ENCODE measurements at places on chromosomes 1 and 21.

GRCh38 chr21:44533121-44533890 lies 6.7 kb downstream of the KRTAP10-1 start:
- DNase-seq, result no peak

GRCh38 chr1:224067207-224067606 lies 46.7 kb upstream of the FBXO28 start:
- no peak for DNase-seq

- no peak for DNase-seq
Observed at GRCh38 chr1:118097622-118098348, 87.2 kb downstream of the SPAG17 start.

DNA sequence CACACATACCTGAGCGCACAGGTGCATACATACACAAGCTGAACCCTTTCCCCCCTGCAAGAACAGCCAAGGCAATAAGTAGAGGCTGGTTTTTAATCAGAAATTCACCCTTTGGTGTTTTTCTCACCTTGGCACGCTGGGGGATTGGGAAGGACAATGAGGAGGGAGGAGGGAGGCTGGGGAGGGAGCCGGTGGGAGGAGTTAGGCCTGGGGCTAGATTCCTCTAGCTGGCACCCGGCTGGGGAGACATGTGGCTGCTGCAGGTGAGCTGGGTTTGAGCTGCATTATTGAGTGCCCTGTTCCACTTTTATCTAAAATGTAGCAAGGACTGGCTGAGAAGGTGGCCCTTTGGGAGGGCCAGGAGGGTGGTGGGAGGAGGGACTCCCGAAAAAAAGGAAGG lies 97.8 kb upstream of the CSF3R start:
- DNase-seq, result no peak

GRCh38 chr1:232978815-232979214 lies 28.4 kb downstream of the NTPCR start:
- DNase-seq, result no peak

DNA sequence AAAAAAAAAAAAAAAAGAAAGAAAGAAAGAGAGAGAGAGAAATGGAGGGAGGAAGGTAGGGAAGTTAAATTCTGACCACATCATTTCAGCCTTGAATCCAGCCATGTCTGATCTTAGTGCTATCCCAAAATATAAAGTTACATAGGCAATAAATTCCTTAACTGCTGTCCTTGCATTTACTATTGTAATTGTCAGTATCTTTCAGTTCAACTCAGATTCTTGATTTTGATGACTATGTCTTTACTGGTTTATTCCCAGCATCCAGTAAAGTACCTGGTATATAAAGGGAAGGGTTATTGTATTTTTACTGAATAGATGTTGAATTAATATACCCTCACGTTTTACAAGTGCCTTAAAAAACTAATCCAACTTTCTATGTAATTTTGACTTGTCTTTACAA lies 8.9 kb upstream of the COP1 start:
- no peak for DNase-seq

- DNase-seq, result peak; percentile 79
Observed at GRCh38 chr1:940107-941014, 16.6 kb downstream of the SAMD11 start.

GRCh38 chr1:168427051-168427450 lies 116.7 kb downstream of the XCL2 start:
- DNase-seq, result no peak

DNA sequence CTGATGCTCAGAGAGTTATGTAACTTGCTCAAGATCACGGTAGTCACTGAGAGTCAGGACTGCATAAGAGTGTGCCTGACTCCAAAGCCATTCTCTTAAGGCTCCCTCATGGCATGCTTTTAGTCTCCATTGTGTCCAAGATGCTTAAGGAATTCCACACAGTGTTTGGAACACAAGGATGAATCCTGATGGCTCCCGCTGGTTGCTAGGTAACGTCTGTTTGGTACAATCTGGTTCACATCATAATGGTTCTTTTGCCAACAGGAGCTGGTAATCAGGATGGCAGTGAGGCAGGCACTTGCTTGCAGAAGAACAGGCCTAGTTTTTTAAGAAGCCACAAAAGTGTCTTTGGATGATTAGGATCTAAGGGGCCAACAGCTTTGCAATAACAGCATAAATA lies 436.5 kb upstream of the DAB1 start:
- no peak for DNase-seq

- DNase-seq, result peak; percentile 95
Observed at GRCh38 chr1:42165511-42166210, 1.1 kb upstream of the GUCA2A start.

GRCh38 chr1:150559656-150560010 lies 10.4 kb downstream of the ADAMTSL4 start:
- DNase-seq, result no peak

DNA sequence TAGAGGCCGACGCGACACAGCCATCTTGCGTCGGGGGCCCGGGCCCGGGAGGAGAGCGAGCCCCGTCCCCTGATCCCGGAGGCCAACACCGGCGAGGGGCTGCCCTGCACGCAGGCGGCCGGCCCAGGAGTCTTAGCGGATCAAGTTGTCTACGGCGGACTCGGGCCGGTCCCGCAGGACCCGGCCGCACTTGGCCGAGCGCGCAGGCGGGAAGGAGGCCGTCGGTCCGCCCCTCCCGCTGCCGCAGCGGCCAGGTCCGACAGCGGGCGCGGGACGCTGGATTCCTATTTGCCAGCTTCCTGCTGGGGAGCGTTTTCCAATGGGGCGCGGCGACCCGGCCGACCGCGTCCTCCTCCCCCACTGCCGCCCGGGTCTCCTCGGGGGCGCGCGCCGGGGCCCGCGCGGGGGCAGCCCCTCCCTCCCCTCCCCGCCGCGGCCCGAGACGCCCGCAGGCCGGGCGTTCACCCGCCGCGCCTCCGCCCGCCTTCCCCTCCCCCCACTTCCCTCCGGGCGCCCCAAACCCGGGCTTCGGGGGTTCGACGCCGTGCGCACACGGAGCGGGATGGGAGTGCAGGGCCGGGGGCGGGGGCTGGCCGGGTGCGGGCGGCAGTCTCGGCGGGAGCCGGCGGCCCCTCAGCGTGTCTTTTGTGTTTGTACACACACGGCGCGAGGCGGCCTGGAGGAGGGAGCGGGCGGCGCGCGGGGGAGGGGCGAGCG lies 517 bp upstream of the H3-3A start:
- DNase-seq, result peak; percentile 92

DNA sequence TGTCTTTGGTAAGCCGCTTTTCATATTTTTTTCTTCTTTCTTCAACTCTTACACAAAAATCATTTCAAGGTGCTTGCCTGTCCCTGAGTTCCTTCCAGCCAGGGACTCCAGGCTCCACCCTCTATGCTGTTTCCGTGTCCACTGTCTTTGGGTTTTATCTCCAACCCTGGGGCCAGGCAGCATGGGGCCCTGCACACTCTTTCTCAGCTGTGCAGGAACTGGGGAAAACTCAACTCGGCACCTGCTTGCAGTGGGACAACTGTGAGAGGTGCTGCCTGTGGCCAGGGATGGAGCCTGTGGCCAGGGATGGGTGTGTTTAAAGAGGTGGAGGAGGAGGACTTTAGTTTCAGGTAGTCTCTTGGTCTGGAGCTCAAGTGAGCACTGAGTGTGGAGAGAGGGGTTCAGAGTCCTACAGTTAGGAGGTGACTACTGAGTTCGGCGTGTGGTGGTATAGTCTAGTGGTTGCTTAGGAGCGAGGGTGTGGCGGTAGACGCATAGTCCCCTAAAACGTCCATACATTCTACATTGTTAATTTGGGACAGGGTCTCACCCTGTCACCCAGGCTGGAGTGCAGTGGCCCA lies 13.4 kb downstream of the TNFRSF8 start:
- no peak for DNase-seq

- no peak for DNase-seq
Observed at GRCh38 chr1:156487862-156488261, 12.7 kb downstream of the MEF2D start.

GRCh38 chr1:50148142-50148923 lies 39.6 kb downstream of the ELAVL4 start:
- no peak for DNase-seq

DNA sequence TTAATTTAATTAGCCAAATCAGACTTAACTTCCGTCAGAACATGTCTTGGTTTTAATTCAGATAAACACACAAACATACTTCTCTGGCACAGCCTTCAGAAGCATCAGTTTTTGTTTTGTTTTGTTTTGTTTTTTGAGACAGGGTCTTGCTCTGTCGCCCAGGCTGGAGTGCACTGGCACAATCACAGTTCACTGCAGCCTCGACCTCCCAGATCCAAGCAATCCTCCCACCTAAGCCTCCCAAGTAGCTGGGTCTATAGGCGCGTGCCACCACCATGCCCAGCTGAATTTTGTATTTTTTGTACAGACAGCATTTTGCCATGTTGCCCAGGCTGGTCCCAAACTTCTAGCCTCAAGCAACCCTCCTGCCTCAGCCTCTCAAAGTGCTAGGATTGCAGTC lies 34.7 kb downstream of the MDM4 start:
- no peak for DNase-seq

- DNase-seq, result no peak
Observed at GRCh38 chr1:30952098-30952497, 43.5 kb upstream of the SDC3 start.

- DNase-seq, result no peak
Observed at GRCh38 chr1:27038020-27038419, 25.4 kb upstream of the TENT5B start.

- no peak for DNase-seq
Observed at GRCh38 chr1:92831368-92831761, 475 bp upstream of the RPL5 start.

- DNase-seq, result no peak
Observed at GRCh38 chr1:205214756-205215155, 3.3 kb upstream of the DSTYK start.

GRCh38 chr1:204419064-204419403 lies 7.4 kb upstream of the PPP1R15B start:
- peak; percentile 23 for DNase-seq

GRCh38 chr1:168482106-168482505 lies 61.7 kb downstream of the XCL2 start:
- no peak for DNase-seq

- no peak for DNase-seq
Observed at GRCh38 chr1:183498342-183498991, 26.2 kb downstream of the SMG7 start.

GRCh38 chr1:178953034-178953433 lies 72.7 kb upstream of the FAM20B start:
- no peak for DNase-seq

DNA sequence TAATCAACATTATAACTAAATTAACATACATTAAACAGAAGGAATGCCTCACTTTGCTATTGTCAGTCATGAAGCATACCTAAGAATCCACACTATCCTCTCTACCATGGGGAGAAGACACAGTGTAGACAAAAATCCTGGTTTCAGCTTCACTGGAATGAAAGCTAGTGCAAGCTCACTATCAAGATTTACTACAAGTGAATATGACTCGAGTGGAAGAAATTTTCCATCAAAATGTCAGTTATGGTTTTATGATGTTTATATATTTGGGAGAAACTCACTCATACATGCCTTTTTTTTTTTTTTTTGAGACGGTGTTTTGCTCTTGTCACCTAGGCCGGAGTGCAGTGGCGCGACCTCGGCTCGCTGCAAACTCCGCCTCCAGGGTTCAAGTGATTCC lies 424.3 kb downstream of the KCNT2 start:
- no peak for DNase-seq

DNA sequence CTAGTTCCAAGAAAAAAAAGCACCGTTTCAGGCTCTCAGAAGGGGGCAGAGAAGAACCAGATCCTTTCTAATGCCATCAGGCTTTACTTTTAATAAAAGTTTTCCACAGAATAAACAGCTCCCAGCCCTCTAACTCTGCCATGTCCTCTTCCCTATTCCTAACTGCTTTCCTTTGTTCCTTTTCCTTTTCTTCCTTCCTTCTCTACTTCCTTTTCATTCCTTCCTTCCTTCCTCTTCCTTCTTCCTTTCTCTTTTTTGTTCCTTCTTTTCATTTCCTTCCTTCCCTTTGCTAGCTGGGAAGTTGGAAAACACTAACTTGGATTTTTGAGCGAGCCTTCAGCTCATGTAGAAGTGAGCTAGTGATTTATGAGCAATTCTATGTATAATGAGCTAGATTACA lies 46.2 kb downstream of the KDM5B start:
- DNase-seq, result no peak

DNA sequence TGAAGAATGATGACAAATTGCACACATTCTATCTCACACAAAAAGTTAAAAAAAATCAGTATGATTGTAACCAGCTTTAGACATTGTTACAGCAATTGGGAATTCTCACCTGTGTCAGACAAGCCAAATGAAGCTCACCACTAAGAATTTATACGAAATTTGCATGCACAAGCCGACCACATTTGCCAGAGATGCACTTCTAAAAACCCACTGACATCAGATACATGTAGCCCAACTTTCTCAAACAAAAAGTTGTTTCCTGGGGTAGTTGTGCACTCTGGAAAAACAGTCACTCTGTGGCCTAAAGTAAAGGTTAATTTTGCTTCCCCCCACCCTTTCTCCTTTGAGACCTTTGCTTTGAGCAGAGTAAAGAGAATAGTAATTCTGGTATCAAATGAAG lies 67.9 kb upstream of the IL12RB2 start:
- DNase-seq, result no peak

DNA sequence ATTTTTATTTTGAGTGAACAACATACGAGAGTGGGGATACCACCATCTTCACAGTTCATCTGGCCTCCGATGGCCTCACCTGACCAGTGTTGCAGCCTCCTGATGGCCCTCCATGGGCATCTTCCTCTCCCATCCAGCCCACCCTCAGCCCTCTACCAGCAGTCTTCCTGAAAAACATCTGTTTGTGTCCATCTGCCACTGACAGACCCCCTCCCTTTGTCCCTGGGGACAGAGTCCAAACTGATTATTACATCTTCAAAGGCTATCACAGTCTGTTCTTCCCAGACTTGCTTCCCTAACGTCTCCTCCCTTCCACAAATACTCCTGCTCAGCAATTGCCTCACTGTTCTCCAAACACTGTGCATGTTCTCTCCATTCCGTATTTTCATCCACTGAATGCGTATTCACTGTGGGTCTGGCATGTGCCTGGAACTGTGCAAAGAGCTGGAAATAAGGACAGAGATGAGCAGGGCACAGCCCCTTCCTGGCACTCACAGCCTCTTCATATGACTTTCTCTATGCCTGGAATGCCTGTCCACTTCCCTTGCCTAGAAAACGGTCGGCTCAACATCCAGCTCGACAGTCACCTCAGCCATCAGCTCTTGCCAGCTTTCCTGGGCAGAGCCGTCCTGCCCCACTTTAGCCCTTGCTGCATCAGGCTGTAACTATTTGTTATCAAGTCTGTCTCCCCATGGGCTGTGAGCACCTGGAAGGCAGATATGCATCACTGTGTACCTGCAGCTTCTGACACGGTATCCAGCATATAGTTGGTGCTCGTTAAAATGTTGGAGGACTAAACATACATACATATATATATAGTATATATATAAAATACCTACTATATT lies 8.3 kb upstream of the ATF3 start:
- DNase-seq, result no peak

GRCh38 chr1:176205332-176205914 lies 1.7 kb downstream of the COP1 start:
- DNase-seq, result no peak

DNA sequence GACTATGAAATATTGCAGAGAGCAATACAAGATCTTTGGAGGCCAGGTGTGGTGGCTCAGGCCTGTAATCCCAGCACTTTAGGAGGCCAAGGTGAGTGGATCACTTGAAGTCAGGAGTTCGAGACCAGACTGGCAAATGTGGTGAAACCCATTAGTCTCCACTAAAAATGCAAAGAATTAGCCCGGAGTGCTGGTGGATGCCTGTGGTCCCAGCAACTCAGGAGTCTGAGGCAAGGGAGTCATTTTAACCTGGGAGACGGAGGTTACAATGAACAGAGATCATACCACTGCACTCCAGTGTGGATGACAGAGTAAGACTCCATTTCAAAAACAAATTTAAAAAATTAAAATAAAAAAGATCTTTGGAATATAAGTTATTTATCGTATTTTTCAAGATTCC lies 76.6 kb downstream of the PRKAB2 start:
- no peak for DNase-seq
